ENCODE measurements at places on chromosomes 4 and X.

- no peak for DNase-seq
Measured at GRCh38 chr4:34633241-34633640, 1611.1 kb downstream of the ARAP2 start.

- no peak for DNase-seq
Measured at GRCh38 chrX:115892787-115893671, 277.5 kb upstream of the AGTR2 start.

DNA sequence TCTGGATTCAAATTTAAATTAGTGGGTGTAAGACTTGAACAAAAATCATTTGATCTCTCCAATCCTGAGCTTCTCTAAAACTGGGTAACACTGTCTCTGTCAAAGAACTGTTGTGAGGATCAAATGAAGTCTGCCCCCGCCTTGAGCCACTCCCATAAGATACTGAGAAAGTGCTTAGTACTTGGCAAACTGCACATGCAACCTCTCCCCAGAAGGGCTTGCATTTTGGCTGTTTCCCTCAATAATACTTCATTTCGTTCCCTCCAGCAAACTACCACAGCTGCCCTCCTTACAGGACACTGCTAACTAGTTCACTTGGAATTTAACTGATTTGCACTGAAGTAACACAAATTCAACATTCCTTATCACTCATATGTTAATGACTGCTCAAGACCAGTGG, 79.8 kb downstream of the APBB2 start:
- DNase-seq = no peak

DNA sequence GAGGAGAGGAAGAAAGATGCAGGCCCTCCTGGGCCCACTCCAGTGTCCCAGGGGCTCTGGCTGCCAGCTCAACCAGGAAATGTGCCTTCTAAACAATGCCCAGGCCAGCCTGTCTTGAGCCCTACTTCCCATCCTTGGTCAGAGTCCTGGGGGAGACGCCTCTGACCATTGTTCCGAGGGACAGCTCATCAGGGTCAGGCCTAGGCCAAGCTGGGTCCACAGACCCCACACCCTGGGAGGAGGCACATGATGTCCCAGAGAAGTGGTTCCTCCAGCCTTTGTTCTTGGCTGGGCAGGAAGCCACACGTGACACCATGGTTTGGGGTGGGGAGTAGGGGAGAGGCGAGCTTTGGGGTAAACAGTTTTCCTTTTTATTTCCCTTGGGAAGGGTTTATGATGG, 102.5 kb downstream of the EFNB1 start:
- no peak for DNase-seq

DNA sequence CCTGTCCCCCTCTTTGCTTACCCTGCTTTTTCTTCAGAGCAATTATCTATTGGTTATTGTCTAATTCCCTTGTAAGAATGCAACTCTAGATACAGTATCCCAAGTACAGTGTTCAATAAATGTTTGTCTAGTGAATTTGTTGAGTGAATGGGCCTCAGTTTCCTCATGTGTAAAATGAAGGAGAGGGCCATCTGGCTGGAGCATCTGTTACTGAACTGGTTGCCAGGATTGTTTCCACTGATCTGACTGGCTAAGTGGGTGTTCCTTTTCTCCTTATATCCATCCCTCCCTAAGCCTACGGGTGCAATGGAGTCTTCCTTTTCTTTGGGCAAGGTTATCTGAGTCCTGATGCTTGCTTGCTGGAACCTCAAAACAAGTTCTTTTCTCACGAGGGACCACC, 185.2 kb upstream of the RPS6KA3 start:
- DNase-seq = no peak

- no peak for DNase-seq
Measured at GRCh38 chrX:131549011-131549410, 5.1 kb downstream of the OR13H1 start.

DNA sequence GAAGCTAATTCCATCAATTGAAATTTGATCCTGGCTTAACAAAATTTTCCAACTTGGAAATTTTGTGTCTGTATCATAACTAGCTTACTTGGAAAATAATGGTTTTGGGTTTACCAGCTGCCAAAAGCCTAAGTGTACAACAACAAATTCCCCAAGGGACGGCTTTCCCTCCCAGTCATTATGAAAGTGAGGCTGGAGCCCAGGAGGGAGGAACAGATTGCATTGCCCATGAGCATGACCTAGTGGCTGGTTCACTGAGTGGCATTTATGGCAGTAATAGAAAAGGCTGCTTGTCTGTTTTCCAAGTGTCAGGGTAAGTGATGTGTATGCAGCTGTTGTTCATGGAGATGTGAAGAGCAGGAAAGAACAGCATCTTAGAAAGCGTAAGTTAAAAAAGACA, 70.8 kb upstream of the HHIP start:
- no peak for DNase-seq

GRCh38 chr4:54709400-54709799, 51.6 kb downstream of the KIT start:
- peak; percentile 23 for DNase-seq
